Activated CD4-positive, alpha-beta T cell treated with anti-CD3 and anti-CD28 coated beads, Interleukin-2, amount 50 U/mL, for 16 hours (primary cell): ENCODE measurements at places on chromosomes 13 and 19.

DNA sequence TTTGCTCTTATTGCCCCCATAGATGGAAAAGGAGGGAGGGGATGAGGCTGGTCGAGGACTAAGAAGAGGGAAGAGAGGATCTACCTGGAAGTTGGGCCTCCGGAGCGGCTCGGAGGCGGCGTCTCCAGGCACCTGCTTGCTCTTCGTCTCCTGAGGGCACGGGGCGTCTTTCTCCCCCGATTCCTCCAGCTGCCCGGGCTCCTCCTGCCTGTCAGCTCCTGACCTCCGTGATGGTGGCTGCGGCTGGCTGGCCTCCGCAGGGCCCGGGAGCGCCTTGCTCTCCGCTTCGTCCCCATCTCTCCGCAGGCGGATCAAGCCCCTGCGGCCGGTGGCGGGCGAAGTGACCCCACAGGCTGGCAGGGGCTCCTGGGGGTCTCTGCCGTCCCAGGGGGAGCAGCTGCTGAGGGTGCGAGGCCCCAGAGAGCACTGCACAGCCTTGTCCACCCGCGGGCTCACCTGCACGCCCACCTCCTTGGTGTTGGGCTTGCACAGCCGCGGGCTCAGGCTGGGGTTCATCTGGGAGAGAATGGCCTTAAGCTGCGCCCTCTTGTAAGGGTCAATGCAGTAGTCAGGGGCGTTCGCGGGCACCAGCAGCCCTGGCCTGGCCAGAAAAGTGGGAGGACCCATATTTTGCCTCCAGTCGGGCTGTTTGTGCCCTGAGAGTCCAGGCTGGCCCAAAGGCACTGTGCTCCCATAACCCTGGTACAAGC is 3.8 kb downstream of the ZAR1L start:
- no peak for DNase-seq

DNA sequence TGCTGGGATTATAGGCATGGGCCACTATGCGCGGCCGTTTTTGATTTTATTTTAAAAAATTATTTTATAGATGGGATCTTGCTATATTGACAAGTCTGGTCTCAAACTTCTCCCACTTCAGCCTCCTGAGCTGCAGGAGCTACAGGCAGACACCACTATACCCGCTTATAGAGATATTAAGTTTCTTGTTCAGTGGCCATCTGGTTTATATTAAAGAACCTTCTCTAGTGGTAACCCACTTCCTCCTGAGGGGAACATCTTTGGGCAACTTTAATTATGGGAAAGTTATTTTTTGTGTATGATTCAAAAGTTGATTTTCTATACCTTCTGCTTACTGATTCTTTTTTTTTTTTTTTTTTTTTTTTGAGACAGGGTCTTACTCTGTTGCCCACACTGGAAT is 172.7 kb downstream of the KLF5 start:
- DNase-seq: no peak

GRCh38 chr13:53121131-53121773 is 92.6 kb downstream of the OLFM4 start:
- no peak for DNase-seq

- DNase-seq: no peak
Measured at GRCh38 chr13:34391076-34391475, 551.0 kb upstream of the NBEA start.

- DNase-seq: no peak
Measured at GRCh38 chr13:77034881-77035280, 7.9 kb upstream of the FBXL3 start.

GRCh38 chr19:45763691-45764294 is 5.3 kb downstream of the SIX5 start:
- no peak for DNase-seq

DNA sequence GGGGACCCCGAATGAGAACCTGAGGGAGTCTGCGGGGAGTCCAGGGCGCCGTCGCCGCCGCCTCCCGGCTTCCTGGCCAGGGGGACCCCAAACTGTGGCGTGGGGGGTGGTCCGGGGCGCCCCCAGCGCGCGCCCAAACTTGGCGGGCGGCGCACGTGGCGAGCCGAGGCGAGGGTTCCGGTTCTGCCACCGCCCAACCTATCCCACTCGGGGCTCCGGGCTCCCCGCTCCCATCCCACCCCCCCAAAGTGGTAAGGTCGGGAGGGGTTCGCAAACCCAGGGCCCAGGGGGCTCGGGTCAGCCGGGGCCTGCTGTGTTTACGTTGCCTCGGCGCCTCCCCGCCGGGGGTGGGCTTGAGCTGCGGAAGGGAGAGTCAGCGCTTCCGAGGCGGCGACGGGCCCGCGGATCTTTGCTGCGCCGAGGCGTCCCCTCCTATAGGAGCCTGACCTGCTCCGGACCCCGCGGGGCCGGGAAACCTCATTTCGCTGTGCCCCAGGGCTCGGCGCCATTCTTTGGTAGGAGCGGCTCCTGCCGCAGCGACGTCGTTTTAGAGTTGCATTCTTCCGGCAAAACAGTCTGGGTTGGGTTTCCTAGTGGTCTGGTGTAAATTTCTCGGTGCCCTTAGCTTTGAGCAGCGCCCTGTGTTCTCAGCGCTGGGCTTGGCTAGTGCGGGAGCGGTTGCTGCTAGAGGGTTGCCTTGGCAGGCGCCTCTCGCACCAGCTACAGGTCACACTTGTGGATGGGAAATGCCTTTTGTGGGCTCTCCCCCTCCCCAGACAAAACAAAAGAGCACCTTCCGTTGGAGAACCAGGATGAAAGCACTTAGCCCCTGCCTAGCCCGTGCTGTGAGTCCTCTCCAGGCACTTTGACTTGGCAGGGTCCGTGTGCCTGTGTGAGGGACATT is 1.2 kb downstream of the DAZAP1 start:
- peak; percentile 52 for DNase-seq

DNA sequence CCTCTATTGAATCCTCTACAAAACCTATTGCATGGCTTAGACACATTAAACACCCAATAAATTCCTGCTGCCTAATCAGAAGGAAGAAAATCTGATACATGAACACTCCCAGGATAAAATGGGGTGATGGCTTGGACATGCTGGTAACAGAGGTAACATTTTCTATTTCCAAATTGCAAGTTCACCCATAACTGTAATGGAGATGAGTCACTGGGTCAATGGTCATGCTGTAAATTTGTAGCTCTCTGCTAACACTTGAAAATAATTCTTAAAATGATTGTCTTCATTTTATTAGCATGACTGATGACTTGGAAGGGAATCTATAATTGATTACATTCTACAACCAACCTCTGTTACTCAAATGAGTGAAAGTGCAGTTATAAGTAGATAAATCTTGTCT is 434.1 kb downstream of the FGF14 start:
- no peak for DNase-seq

DNA sequence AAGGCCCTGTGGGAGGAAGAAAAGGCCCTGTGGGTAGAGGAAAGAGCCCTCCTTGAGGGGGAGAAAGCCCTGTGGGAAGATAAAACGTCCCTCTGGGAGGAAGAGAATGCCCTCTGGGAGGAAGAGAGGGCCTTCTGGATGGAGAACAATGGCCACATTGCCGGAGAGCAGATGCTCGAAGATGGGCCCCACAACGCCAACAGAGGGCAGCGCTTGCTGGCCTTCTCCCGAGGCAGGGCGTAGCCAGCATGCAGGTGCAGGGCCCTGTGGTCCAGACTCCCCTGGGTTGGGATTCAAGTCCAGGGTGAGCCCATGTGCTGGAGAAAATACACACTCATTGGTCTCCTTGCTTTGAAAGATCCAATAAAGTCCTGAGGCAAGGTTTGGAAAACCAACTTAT is 4.1 kb downstream of the CCDC70 start:
- no peak for DNase-seq

DNA sequence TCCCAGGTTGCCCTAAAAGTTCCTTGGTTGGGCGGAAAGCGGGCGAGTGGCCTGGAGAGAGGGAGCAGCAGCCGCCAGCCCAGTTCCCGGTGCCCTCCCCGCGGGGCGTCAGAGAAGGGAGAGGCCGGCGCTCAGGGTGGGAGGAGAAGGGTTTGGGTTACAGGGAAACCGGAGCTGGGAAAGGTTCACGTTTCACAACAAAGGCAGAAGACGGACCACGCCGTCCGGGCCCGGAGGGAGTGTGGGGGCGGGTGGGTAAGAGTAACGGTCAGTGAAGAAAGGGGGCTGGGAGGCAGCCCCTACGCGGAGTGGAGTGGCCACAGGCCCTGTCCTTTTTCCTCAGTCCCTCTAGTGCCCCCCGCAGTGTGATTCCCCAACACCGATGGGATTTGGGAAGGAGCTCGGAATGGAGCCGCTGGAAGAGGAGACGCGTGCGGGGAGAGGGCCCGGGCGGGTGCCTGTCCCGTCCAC is 1.6 kb downstream of the SIX5 start:
- DNase-seq: no peak

- DNase-seq: no peak
Measured at GRCh38 chr19:38145623-38146022, 78.4 kb downstream of the DPF1 start.

DNA sequence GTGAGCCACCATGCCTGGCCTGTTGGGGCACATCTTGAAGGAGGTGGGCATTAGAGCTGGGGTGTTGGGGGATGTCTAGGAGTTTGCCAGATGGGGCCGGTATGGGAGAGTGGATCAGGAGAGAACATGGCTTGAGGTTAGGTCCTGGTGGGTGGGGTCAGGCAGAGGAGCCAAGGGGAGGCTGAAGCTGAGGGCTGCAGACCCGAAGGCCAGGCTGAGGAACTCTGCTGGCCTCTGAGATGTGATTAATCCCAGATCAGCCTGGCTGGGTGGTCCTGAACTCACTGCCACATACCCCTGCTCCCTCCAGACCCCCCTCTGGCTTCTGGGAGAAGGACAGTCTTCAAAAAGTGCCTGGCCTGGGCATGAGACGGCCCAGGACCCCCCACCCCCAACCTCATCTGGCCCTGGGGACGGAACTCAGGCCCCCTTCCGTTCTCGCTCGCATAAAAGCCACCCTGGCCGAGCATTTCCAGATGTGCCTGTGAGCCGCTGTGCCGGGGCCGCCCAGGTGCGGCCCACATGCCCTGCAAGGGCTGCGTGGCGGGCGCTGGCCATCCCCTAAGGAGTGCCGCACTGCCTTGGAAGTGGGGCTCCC is 2.7 kb downstream of the FSTL3 start:
- no peak for DNase-seq

- DNase-seq: no peak
Measured at GRCh38 chr13:23433171-23434153, at the start of gene SACS. TSS of gene SACS (minus strand) at chr13:23433702. CDS start at chr13:23411239, 22,463 bp downstream.

GRCh38 chr13:105920370-105920769 is 615.1 kb downstream of the EFNB2 start:
- DNase-seq: no peak

DNA sequence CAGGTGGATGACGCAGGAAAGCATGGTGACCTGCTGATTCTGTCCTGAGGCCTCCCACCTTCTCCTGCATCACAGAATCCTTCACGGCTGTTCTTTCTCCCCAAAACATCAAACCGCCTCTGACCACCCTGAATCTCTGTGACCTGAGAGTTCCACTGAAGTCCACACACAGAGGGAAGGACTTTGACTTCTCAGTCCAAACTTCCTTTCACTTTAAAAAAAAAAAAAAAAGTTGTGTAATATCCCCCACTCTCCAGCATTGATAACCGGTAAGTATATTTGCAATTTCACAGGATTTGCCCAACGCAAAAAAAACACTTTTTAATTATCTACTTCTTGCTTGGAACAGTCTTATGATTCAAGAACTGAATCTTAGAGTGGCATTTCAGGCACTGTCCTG is 259.5 kb upstream of the IRS2 start:
- no peak for DNase-seq
